SHP77 (cell line): ENCODE measurements at places on chromosomes 7 and 10.

DNA sequence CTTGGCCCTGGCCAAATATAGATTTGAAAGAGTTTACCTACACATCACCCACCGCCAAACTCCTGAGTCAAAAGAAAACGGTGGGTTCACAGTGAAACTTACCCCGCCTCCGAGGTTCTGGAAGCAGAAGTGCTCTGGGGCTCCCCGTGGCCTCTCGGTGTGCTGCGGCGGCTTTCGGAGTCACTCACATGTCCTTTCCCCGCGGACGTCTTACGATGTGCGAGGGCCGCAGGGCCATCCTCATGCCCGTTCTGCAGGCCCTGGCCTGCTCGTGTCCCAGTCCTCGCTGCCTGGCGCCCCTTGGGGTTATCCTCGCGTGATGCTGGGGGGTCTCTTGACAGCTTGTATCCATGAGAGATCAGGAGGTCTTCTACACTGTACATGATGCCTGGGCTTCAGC is 12.0 kb downstream of the JCAD start:
- DNase-seq = no peak

- DNase-seq = no peak
These were observed 95.9 kb upstream of the HGF start for GRCh38 chr7:81865754-81866153.

DNA sequence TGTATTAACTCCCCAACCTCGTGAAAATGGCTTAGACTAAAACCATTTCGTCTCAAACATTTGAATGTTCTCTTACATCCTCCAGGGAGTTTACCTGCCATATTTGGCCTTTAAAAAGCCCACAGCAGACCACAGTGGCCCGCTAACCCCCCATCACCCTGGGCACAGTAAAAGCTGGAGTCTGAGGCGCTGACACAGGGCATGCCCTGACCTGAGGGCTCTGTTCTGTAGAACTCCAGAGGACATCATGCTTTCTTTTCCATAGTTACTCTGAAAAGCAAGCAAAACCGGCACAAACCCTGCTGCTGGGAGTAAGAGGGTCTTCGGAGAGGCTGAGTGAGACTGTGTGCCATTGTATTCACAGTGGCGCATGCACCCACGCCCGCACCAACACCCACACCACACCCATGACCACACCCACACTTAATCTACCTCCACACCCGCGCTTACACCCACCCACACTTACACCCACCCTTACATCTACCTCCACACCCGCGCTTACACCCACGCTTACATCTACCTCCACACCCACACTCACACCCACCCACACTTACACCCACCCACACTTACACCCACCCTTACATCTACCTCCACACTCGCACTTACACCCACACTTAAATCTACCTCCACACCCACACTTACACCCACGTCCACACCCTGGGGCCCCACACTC is 32.1 kb downstream of the LRRC27 start:
- no peak for DNase-seq

GRCh38 chr10:102460836-102461186 is 9.5 kb upstream of the C10orf95 start:
- DNase-seq = peak; percentile 58
